Progenitor cell of endocrine pancreas (in vitro differentiated cells): ENCODE measurements at places on chromosomes 16 and 17.

DNA sequence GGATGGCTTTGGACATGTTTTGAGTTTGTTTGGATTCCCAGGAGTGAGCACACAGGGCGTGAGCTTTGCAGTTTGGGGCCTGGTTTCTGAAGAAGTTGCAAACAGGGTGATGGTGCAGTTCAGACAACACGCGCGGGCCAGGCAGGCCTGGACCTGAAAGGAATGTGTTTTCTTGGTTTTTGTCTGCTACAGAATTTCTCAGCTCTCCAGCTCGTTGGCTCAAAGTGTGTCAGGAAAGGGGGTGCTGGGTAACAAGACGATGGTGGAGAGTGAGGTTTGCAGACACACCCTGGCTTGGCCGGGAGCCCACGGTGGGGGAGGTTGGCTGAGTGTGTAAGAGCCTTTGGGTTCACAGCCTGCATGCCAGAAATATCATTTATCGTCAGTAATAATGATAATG is 82.3 kb downstream of the CMIP start:
- DNase-seq: no peak

DNA sequence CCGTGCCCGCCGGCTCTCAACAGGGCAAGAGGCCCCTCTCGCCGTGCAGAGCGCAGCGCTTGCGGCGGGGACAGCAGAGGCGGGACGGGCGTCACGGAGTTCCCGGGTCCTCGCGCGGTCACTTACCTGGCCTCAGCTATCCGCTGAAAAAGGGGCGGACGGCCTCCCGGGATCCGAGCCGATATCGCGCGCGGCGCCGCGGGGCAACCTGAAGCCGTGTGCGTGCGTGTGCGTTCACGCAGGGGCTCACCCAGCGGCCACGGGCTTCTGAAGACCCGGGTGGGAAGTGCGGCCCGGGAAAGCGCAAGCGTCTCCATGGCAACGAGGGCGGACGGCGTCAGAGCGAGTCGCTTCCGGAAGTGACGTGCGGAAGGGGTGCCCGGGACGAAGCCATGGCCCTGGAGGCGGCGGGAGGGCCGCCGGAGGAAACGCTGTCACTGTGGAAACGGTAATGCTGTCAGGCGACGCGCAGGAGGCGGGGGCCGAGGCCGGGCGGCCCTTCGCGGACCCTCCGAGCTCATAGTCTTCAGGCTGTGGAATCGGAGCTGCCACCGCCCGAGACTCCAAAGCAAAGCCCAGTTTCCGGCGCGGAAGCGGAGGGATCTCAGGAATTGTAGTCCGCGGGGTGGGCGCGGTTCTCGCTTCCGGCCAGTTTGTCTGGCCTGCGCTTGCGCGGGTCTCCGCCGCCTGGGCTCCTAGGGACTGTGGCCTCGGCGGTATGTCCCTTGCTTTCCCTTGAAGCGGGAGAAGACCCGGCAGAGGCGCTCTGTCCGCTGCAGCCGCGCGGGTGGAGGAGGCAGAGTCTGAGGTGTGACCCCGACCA is at the start of gene ENDOV:
TSS of gene ENDOV (plus strand) at position 365 of the 823 bp plus-strand sequence. CDS start at position 393, 28 bp downstream.
- DNase-seq: peak; percentile 80

- DNase-seq: peak; percentile 90
These were observed 54.2 kb upstream of the SEC14L1 start for GRCh38 chr17:77086433-77087010.

- DNase-seq: no peak
These were observed 19.1 kb downstream of the CDIP1 start for GRCh38 chr16:4519274-4520058.

- DNase-seq: no peak
These were observed 27.8 kb downstream of the AXIN1 start for GRCh38 chr16:324451-325334.

DNA sequence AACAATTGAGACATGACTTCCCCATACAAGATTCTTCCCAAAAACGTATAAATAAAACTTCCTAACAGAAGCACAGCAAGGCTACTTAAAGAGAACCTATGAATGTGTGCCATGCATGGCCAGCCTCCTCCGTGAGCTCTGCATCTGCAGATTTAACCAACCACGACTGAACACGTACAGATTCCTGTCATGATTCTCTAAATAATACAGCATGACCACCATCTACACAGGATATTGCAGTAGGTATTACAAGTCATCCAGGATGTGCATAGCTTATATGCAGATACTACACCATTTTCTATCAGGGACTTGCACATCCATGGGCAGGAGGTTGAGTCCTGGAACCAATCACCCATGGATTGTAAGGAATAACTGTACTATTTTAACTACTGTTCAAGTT is 1.4 kb upstream of the QRICH2 start:
- no peak for DNase-seq

DNA sequence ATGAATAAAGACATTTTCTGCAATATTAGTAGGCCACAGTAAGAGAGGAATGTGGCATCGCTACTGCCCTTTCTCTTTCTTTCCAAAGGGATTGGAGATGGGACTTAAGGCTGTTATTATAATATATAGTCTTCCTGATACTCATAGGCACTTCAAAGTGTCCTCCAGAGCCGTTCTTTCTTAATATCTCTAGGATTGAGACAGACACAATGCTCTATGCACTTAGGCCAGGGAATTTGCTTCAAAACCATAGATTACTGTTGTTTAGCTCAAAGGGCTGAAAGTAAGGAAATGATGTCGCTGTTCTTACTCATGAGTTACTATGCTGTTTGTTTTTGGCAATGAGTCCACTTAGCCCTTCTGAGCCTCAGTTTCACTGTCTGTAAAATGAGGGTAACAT is 590.5 kb downstream of the CDH11 start:
- DNase-seq: no peak

DNA sequence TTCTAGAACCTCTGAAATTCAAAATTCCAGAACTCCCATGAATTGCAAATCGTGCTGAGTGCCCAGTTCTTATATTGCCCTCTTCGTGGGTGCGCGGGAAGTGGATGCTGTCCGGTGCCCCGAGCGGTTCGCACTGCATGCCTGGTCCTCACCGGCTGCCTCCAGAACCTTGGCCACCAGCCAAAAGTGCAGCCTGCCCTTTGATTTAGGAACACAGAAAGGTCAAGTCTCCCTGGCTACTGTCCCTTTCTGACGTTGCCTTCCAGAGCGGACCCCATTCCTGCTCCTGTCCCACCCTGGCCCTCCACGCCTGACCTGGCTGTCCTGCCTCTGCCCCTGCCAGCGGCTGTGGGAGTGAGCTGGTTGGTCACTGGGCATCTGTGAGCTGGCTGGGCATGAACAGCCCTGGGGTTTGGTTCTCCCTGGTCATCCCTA is 9.7 kb downstream of the NEUROD2 start:
- DNase-seq: no peak

DNA sequence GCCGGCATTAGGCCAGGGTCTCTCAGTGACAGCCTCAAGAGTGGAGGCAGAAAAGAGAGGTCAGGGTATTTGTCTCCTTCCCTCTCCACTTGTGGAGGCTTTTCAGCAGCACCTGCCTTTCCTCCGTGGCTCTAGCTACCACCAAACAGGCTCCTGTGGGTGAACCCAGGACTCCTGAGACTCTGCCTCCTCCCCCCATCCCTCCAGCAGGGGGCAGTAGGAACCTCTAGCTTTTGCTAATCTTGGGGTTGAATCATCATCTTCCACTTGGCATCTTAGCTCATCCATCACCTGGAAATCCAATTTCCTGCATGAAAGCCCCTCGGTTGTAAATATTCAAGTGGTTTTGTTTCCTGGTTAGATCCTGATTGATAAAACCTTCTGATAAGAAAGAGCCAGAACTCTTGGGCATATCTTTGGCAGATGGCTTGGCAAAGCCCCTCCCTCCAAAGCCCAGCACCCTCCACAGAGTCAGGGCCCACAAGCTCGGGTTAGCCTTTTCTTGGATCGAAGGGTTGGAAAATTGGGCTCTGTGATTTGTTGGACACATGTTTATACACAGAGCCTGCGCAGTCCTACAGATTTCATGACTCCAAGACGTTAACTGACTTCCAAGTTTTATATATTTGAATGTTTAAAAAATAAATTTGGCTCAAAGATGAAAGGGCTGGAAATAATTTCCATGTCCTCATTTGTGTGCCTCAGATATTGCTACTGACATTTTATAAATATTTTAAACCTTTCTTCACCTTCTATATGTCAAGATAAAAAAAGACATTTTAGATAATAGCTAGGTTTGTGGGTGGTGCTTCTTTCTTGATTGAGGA is 322.1 kb downstream of the MAP2K4 start:
- DNase-seq: no peak

DNA sequence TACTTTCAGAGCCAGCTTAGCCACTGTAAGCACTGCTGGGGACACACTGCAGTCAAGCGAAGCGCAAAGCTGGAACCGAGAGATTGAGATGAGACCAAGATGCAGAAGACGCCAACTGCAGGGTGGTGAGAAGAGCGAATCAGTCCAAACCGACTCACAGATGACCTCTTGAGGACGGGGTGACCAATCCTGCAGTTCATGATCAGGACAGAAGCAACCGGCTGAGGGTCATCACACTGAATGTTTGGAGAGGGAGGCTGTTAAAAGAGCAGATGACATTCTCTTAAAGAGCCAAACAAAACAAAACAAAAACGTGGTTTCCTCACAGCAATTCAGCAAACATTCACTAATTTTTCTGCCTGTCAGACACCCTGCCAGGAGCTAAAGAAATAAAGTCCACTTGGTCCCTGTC is 8.5 kb downstream of the HASPIN start:
- no peak for DNase-seq

DNA sequence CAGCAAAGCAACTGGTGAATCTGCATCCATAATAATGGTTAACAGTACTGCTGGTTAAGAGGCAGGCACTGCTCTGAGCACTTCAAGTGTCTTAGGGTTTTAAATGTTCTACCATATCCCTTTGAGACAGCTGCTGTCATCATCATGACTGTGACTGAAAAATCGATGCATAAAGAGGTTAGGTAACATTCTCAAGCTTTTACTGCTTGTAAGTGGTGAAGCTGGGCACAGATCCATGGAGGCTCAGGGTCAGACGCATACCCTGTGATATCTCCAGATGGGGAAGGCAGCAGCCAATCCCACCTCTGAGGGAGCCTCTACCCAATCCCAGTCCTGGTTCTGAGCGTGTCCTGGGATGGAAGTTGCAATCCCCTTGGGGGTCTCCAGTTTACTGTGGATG is 57.6 kb upstream of the SOX9 start:
- no peak for DNase-seq

DNA sequence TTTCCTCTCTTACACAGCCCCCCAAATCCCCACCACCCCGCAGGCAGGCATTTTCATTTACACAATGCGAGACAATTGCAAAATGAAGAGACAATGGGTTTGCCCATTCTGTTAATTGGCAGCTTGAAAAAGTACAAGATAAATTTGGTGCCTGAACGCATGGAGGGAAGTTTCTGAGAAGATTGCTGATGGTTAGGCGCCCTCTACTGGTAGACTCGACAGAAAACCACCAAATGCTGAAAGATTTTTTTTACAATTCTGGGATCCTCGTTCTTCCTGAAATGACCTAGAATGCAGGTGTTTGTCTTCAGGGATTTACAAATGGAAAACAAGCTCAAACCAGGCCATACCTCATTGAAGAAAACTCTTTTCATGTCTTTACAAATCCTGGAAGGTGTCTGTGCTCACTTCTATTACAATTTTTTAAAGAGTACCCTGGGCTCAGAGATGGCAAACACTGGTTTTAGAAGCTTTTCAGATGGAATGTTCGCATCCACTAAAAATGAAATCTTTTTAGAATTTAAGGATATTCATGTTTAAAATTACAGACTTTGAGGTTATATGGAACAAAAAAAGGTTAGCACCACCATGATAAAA is 338.5 kb downstream of the PMP22 start:
- DNase-seq: peak; percentile 39
